ENCODE measurements at places on chromosomes 16 and 17. TPM values are rescaled to one million over a fixed set of nuclear protein-coding genes. Genes with fewer than 3 reads are reported as not detected.

GRCh38 chr17:70080541-70081347 is 5.7 kb downstream of the KCNJ16 start:
- no peak for DNase-seq

DNA sequence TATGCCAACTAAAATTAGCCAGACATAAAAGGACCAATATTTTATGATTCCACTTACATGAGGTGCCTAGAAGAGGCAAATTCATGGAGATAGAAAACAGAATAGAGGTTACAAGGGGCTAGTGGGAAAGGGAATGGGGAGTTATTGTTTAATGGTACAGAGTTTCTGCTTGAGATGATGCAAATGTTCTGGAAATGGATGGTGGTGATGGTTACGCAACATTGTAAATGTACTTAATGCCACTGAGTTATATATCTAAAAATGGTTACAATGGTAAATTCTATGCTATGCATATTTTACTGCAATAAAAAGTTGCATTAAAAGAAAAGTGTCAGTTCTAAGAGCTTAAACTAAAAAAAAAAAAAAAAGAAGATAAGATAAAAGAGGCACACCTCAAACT is 17.9 kb downstream of the MT1X start:
- no peak for DNase-seq

The CCL17 gene
- total RNA-seq: not detected

- DNase-seq: no peak
These were observed 44.1 kb upstream of the MYH10 start for GRCh38 chr17:8674344-8675305.

The GJD3 gene
- not detected for total RNA-seq

DNA sequence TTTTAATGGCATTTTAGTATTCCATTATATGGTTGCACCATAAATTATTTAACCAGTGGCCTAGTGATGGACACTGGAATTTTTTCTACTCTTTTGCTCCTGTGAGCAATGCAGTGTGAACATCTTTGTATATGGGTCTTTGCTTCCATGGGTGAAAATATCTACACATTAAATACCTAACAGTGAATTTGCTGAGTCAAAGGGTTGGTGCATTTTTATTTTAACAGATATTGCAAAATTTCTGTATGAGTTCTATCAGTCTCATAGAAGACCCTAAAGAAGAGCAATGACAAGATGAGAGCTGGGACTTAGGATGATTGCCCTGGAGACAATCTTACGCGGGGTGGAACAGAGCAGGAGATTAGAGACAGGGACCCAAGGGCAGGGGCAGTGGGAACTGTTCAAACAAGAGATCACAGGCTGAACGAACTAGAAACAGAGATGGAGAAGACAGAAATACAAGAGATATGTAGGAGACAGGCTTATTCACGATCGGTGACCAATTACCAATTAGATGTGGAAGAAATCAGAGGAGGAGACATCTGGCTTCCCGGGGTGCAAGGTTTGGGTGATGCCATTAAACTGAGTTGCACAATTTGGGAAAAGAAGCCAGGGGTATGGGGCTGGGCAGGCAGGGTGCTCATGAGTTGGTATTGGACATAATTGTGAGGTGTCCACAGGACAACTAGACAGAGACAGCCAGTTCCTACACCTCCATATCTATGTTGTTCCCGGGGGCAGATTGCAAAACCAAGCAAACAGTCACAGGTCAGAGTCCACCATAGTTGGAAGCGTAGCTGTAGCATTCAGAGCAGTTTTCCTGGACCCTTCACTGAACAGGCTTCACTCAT is 39.9 kb upstream of the LONP2 start:
- no peak for DNase-seq

GRCh38 chr16:22070361-22071330 is 21.7 kb upstream of the VWA3A start:
- no peak for DNase-seq

The RNF112 gene
- 0.53 TPM for total RNA-seq

GRCh38 chr16:86296256-86296655 is 214.1 kb upstream of the FOXF1 start:
- no peak for DNase-seq

DNA sequence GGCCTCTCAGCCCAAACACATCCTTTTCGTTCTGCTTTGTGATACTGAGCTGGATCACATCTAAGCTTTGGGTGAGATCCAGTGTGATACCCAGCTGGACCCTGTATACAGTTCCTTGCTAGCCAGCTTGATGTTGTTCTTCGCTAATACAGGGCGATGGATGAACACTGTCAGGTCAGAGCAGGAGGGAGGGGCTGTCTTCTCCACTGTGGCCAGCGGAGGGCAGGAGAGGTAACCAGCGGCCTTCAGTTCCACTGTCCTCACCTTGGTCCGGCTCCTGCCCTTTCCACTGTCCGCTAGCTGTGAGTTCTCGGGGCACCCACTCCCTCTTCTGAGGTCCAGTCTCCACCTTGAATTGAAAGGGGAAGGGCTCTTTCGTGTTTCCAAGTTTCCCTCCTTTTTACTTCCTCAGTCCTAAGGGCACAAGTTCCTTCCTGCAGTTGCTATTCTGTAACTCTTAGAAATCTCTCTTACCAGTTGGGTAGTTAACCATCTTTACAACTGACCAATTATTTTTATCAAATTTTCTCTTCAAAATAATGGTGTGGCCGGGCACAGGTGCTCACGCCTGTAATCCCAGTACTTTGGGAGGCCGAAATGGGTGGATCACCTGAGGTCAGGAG is 3.0 kb upstream of the ZNF213 start:
- DNase-seq: no peak

DNA sequence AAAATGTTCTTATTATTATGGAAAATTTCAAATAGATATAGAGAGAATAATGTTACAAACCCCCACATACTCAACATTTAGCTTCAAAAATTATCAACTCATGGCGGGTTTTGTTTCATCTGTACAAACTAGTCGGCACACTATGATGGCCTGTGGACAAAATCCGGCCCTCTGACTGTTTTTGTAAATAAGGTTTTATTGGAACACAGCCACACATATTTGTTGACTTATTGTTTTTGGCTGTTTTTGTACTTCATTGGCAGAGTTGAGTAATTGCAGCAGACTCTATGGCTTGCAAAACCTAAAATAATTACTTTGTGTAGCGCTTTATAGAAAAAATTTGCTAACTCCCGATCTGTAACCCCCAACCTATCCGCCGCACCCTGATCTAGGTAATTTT is 41.4 kb upstream of the CLEC18A start:
- no peak for DNase-seq

GRCh38 chr16:79191933-79192332 is 408.6 kb downstream of the MAF start:
- DNase-seq: no peak

The HSD17B2 gene
- not detected for total RNA-seq

The RDM1 gene
- not detected for total RNA-seq

- DNase-seq: no peak
These were observed 25.3 kb downstream of the LITAF start for GRCh38 chr16:11561454-11561805.

The APOBR gene
- 1.2 TPM for total RNA-seq

The TERB1 gene
- total RNA-seq: not detected

DNA sequence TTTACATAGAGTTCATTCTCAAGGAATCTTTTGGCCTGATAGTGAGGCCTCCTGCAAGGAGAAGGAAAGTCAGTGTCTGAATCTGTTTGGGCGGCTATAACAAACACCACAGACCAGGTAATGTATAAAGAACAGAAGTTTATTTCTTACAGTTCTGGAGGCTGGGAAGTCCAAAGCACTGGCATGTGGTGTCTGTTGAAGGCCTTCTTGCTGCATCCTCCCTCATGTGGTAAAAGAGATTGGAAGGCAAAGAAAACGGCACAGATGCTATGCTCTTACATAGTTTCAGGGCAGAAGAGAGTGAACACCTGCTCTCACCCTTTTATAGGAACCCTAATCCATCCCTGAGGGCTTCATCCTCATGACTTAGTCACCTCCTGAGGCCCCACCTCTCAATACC is 31.2 kb upstream of the DNAJA2 start:
- no peak for DNase-seq

The CES1 gene
- total RNA-seq: 6.1 TPM

GRCh38 chr16:79980650-79981521 is 380.3 kb upstream of the MAF start:
- DNase-seq: no peak

DNA sequence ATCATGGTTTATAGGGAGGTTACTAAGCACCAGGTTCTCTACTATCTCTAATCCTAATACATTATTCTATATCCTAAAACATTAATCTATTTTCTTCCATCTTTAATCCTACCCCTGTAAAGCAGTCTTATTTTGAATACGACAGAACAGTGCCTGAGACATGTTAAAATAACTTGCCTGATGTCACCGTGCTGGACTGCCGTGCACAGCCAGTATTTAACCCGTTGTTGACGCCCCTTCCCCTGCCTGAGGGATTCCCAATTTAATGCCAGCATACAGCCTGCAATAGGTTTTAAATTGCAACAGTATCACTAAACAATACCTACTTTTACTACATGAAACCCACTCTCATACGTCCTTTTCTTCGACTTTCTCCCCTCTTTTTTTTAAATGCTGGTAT is 133.3 kb downstream of the PARN start:
- no peak for DNase-seq

GRCh38 chr17:20159406-20160069 is 150.4 kb downstream of the SPECC1 start:
- no peak for DNase-seq

DNA sequence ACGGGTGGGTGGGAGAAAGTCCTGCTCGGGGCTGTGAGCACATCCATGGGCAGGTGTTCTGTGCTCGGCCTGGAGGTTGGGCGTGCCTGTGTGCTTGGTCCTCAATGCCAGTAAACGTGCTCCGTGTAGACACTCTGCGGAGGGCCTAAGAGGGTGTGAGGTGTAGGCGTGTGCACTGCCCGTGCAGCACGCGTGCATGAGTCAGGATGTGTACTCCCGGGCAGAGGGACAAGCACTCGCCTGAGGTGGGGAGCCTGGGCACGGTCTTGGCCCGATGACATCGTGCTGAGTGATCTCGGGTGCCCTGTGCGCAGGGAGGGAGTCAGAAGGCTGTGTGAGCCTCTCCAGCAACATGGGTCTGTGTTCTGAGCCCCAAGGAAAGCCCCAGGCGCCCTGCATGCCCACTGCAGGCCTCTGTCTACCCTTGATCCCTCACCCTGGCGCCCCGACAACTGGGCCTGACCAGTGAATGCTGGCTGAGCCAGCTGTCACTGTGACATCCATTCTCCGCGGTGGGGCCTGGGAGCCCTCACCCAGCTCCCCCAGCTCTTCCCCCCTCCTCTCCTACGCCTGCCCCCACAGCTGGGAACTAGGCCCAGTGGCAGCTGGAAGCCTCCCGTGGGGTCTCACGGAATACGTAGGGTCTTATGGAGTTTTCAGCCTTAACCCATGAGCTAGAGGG is 23.5 kb upstream of the NXPH3 start:
- no peak for DNase-seq

The PKMYT1 gene
- total RNA-seq: not detected

The CHMP6 gene
- total RNA-seq: 32.1 TPM

The PDILT gene
- not detected for total RNA-seq

DNA sequence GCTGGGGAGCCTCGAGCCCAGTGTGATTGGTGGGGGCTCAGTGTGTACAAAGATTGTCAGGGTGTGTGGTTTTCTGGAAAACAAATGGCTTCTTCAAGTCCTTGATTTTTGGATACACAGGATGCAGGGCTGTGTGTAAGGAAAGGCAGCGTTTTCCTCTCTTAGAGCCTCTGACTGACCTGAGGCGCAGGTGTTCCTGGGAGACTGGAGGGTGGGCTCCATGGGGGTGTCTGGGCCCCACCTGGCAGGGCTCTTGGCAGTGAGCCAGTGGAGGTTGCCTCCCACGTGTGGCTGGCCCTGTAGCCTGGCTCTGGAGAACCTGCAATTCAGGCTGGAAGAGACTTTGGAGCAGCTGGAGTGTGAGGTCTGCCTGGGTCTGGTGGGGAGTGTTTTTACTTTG is 5.0 kb downstream of the FOXK2 start:
- DNase-seq: no peak

- no peak for DNase-seq
These were observed 93.0 kb upstream of the RPL38 start for GRCh38 chr17:74110467-74110866.

GRCh38 chr17:72747501-72747900 is 345.0 kb downstream of the SLC39A11 start:
- no peak for DNase-seq

The MARVELD3 gene
- total RNA-seq: not detected

DNA sequence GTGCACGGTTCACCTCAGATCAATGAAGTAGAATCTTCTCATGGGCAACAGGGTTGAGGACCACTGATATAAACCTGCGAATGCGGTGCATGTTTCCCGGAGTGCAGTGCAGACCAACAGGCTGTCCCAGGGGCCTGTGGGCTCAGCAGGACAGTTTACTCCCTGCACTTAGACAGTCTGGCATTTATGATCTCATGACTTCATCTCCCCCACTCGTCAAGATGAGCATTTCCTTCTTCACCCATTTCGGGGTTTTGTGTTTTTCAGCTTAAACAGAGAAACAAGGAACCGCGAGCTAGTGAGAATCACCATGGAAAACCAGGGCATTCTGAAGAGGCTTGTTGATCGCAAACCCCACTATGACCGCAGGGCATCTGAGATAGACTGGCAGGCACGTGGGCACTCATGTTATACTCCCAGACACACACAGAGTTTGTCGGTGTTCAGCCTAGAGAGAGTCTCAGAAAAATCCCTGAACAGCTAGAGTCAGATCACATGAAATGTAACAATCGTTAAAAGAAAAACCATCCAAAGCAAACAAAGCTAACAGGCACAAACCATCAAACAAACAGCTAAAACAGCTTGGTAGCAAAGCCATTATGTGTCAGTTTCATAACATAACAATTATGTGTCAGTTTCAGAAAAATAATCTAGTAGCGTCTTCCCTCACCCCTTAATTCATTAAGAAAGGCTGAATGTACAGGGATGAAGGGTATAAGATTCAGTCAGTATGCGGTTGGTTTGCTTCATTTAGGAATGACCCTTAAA is 2.9 kb downstream of the CFAP97D1 start:
- no peak for DNase-seq

DNA sequence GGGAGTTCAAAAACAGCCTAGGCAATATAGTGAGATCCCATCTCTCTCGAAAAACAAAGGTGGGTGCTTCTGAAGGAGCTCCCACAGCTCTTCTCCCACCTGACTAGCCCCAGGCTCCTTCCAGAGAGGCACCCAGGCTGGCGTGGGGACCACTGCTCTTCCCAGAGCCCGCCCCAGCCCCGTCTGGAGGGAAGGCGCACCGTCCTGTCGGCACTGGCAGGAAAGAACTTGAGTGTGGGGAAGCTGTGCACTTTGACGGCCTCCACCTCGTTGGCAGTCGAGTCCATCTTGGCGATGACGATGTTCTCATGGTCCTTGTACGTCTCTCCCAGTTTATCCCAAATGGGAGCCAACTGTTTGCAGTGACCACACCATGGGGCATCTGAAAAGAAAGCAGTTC is 10.5 kb upstream of the PPP1R27 start:
- DNase-seq: no peak

DNA sequence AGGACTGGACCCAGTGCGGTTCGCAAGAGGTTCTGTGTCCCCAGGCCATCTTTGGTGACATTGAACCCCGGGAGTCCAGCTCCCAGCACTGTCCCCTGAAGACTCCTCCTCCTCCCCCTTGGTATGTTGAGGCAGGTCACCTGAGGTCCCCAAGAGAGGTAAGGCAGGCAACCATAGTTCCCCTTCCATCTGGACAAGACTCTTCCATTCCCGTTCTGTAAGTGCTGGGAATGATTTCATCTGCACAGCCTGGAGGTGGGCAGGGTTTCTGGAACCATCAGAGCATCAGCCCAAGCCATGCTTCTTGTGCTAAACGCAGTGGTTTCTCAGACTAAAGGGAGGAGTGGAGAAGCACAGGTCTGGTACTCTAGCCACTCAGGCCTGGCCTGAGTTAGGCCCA is 24.9 kb downstream of the COPZ2 start:
- no peak for DNase-seq

All from ascending aorta (tissue), 2 donors.